ENCODE measurements at places on chromosomes 5 and 9.
A peak's percentile ranks its signal among the peaks of the same experiment; 100 is the strongest.

DNA sequence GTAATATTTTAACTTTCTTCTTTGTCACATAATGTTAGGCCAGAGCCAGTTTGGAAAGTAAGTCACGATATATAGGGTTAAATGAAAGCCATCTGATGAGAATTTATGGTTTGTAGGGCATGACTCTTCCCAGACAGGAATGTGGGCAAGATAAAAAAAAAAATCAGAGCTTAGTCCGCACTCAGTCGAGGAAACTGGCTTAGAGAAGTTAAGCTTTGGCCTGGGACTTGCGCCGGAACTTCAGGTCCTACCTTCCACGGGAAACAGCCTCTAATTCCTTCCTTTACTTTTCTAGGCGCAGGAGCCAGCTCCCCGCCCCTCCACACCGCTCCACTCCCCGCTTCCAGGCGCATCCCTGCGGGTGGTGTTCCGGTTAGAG, 475 bp downstream of the DDX31 start:
- DNase-seq = no peak

DNA sequence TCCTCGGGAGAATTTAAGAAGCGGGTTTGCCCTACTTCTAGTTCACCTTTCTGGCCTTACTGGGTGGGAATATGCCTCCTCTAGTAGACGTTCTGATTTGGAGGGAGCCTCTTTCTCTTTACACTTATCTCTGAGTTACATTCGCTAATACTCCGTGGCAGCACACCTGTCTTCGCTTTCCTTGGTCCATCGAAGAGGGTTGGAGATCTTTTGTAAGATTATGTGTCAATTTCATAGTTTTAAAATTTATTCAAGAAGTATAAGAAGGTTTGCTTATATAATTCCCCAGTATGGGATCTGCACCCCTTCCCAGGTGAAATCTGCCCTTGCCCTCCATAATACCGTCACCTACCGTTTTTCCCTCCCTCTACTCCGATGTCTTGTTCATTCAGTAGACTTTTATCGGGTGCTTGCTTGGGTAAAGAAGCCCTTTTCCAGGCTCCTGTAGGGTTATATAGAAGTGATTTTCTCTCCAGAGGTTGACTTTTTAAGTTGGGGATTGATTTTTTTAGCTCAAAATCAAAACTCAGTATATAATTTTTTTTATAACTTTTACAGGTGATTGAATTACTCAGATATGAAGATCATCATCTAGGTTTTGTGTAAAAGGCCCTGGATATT, 1.1 kb downstream of the GPBP1 start:
- no peak for DNase-seq

- DNase-seq = no peak
These were observed 106.0 kb upstream of the MTAP start for GRCh38 chr9:21696411-21696871.

DNA sequence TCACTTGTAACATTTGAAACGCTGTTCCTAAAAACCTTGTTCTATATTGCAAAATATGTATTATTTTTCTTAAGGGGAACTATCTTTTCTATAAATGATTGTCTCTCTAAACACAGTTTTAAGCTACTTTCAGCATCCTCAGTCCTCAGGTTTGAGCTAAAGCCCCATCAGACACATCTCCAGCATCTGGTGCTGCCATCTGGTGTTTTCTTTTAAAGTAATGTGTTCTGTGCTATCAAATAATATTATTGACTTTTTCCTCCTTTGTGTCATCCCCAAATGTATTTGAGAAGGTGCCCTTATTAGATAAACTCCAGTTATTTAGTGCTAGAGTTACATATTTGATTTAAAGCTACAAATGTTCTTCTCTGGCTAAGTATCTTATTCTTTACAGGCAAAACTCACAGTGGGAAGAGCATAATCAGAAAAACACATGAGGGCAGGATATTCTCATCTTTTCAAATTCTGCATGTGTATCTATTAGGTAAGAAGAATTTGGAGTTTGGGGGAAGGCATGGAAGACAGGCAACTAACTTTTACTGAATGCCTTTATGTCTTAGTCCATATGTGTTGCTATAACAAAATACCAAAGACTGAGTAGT, 27.5 kb downstream of the ZNF474 start:
- no peak for DNase-seq

DNA sequence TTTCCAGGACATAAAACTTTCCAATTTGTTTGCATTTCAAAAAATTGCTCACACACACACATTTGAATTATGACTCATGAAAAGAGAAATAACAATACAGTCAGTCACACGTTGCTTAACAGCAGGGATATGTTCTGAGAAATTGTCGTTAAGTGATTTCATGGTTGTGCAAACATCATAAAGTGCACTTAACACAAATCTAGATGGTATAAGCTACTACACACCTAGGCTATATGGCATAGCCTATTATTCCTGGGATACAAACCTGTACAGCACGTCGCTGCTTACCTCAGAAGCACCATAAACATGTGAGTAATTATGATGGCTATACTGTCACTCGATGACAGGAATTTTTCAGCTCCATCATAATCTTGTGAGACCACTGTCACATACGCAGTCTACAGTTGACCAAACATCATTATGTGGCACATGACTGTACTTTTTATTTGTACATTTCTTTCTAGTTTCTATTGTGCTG, 378.2 kb downstream of the ACTL7B start:
- peak; percentile 21 for DNase-seq

DNA sequence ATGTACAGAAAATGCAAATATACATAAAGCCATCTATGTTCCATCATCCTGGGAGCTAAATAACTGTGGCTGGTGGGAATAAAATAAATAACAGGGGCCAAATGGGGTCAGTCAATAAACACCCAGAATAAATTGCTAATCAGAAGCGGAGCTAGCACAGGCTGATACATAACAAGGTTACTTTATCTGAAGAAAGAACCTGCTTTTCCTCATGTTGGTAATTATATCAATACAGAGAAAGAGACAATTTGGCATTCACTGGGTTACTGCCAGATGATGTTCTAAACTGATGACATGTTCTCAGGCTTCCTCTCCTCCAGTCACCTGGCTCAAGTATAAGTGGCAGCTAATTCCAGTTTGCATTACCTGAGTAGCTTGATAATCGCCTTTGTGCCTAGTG, 144.9 kb upstream of the CD180 start:
- no peak for DNase-seq

GRCh38 chr5:157464519-157465171, 4.6 kb downstream of the NIPAL4 start:
- DNase-seq = no peak

- no peak for DNase-seq
These were observed 4.0 kb downstream of the NADK2 start for GRCh38 chr5:36237751-36238150.

GRCh38 chr9:101054657-101055056, 26.1 kb downstream of the PLPPR1 start:
- DNase-seq = no peak

GRCh38 chr5:96721351-96721977, 59.3 kb downstream of the CAST start:
- no peak for DNase-seq

DNA sequence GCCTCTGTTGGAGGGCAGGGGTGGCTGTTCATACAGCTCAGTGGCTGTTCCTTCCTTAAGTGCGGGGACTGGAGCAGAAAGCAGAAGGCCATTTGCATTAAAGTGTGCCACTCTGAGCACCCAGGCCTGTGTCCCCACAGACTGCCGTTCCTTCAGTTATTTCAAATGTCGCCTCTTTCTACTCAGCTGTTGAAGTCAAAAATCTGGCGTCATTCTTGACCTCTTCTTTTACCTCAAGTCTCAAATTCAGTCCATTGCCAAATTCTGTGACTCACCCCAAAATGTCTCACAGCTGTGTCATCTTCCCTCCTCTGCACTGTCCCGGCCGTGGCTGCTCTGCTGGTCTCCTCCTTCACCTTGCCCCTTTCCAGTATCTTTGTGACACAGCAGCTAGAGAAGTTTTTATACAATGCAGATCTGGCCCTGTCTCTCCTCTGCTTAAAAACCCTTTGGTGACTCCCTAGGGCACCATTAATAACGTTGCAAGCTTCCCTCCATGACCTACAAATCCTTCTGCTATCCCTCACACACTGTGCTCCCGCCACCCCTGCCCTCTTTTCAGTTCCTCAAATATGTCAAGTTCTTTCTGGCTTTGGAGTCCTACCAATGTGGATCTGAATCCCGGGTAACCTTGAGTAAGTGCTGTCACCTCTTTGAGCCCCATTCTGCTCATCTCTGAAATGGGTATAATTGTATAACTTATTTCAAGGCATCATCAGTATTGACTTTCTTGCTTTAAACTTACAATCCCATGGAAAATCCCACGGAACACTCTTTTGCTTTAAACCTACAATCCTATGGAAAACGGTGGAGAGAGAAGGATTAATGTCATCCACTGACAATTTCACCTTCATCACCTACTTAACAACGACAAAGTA, 98.3 kb upstream of the BOD1 start:
- DNase-seq = no peak

GRCh38 chr5:66041627-66042026, 102.5 kb upstream of the SREK1 start:
- no peak for DNase-seq

- DNase-seq = no peak
These were observed 127.4 kb downstream of the BARX1 start for GRCh38 chr9:93827545-93828330.

DNA sequence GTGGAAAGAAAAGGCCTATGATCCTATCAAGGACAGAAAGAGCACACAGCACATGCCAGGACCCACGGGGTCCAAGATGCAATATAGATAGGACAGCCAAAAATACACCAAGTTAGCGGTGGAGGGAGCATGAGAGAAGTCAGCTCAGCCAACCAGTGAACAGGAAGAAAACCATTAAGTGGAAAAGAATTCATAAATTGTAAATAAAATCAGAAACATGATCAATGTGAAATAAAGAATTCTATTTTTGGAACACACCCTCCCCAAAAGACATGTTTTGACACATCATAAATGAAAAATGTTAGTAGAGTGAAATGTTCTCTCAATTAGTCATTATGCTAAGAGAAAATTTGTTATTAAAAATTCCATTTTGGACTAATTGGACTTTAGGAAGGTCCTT, 35.6 kb downstream of the ATPSCKMT start:
- no peak for DNase-seq

- DNase-seq = no peak
These were observed 31.6 kb downstream of the S1PR3 start for GRCh38 chr9:89022902-89023301.

DNA sequence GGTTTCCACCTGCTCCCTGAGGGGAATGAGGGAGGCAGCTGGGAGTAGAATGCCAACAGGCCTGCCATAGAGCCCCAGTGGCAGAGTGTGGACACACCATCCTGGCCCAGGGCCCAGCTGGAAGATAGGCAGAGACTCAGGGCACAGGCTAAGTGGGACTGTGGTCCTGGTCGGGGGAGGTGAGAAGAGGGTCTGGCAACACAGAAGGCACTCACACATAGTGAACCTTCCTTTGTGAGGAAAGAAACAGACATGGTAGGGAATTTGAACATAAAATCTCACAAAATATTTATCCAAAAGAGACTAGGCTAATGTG, 41.2 kb downstream of the WDR36 start:
- DNase-seq = no peak
